ENCODE measurements at places on chromosomes 16 and 17. TPM values are rescaled to one million over a fixed set of nuclear protein-coding genes. Genes with fewer than 3 reads are reported as not detected.

GRCh38 chr17:42780851-42781638 is 635 bp downstream of the WNK4 start:
- peaks cover 27% of the 10 kb centered on the region for H3K27me3 ChIP-seq
- H3K27ac ChIP-seq = no peak overlapping the region
- H3K36me3 ChIP-seq = peaks cover 17% of the 10 kb centered on the region
- H3K4me1 ChIP-seq = peaks cover 28% of the 10 kb centered on the region

DNA sequence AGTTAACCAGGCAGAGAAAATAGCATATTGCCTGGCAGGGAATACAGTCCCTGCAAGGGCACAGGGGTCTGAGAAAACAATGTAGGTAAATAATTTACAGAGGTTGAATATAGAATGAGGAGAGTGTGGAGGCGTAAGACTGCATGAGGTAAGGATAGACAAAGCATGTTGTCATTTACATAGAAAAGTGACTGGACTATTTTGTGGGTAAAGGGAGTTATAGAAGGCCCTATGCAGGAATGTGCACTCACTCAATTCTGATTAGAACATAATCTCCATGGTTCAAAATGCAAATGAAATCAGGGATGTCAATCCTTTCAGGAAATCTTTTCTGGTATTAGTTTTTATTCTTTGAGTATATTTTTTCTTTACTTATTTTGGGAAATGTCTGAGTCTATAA is 285.7 kb upstream of the SALL1 start:
- H3K27me3 ChIP-seq = no peaks in the 10 kb centered on the region
- no peak overlapping the region for H3K27ac ChIP-seq
- peaks cover 8% of the 10 kb centered on the region for H3K4me1 ChIP-seq
- no peak overlapping the region for H3K4me3 ChIP-seq
- H3K36me3 ChIP-seq = no peaks in the 10 kb centered on the region

DNA sequence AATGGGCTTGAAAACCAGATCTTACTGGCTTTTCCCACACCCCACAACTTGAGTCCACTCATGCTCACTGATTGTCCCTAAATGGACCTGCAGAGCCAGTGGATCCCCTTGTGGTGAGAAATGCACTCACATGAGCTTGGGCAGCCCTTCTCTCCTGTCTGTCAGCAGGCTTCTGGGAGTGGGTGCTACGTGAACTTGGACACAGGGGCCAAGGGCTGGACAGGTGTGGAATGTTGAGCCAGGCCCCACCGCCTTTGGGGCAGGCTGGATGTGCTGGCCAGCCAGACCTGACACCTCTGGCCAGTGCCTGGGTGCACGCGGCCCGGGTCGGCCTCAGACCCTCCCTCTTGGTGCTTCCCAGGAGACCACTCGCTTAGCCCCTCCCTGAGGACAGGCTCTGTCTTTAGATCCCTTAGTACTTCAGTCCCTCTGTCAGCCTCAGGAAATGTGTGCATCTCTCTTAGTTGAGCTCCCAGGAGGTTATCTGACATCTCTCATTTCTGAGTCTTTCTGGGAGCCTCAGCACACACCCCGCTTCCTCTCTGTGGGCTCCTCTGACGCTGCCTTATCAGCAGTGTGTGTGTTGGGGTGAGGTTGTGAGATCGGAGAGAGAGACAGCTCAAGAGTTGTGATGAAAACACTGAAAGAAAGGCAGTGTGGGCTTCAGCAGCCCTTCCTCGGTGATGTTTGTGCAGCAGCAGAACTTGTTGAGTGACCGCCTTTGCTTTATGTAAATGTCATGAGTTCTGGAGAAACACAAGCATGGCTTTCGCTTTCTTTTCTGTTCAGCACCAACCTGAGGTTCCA is 117.0 kb downstream of the RAB11FIP4 start:
- H3K4me1 ChIP-seq = peaks cover 42% of the 10 kb centered on the region
- no peak overlapping the region for H3K4me3 ChIP-seq
- no peaks in the 10 kb centered on the region for H3K27me3 ChIP-seq
- H3K36me3 ChIP-seq = no peaks in the 10 kb centered on the region
- H3K27ac ChIP-seq = no peak overlapping the region
- DNase-seq = no peak

GRCh38 chr17:8855477-8856204 is 11.8 kb downstream of the PIK3R6 start:
- no peaks in the 10 kb centered on the region for H3K27me3 ChIP-seq
- H3K4me1 ChIP-seq = peaks cover 10% of the 10 kb centered on the region
- DNase-seq = no peak
- H3K4me3 ChIP-seq = no peak overlapping the region

DNA sequence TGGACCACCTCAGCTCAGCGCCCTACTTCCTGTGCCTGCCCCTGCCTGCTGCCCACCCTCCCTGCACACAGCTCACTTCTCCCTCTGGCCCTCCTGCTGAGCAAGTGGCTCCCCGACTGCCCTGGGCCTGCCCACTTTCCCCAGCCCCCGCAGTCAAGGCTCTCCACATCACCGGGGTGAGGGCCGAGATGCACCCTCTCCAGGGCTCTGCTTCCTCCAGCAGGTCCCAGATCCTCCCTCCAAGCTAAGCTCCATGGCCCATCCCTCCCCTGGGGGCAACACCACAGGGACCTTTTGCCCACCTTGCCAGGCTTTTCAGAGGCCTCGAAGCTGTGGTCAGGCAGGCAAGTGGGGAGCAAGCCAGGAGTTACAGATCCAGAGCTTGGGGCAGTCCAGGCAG is 820.2 kb downstream of the KCNJ18 start:
- no peak for DNase-seq
- no peaks in the 10 kb centered on the region for H3K27me3 ChIP-seq
- H3K36me3 ChIP-seq = no peaks in the 10 kb centered on the region
- no peak overlapping the region for H3K27ac ChIP-seq

SEZ6L2 gene
- total RNA-seq = 19.2 TPM

DNA sequence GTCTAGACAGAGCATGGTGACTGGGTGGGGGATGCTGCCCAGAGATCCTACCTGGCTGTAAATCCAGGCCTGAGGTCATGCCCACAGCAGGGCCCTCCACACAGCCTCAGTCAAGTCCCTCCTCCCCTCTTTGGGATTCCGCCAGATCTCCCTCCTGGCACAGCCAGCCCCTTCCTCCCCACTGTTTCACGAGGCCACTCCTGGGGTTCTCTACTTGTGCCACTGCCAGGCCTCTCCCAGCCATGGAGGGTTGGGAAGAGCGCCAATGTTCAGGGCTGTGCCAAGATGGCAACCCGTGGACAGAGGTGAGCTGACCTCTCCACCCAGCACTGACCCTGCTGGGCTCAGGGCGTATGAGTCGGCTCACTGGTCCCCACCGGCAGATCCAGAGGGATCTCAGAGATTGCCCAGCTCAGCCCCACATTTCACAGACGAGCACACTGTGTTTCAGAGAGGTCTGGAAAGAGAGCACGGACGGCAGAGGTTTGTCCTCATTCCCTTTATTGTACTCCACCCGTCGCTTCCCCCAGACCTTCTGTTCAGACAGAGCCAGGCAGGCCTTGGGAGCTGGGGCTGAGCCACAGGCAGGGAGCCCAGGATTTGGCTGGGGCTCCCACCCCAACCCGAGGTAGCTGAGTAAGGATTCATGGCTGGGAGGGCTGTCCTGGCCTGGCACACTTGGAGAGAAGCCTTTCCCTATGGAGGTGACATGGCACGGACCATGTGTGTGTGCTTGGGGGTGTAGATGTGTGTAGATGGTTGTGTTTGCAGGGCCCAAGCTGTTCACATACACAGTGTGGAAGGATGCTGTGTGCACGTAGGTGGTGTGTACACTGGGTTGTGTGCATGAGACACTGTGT is 3.5 kb upstream of the CAMKK1 start:
- H3K4me1 ChIP-seq = peaks cover 65% of the 10 kb centered on the region
- no peak overlapping the region for H3K4me3 ChIP-seq
- peak; percentile 54 for DNase-seq
- H3K27me3 ChIP-seq = no peaks in the 10 kb centered on the region
- H3K27ac ChIP-seq = peak overlapping the region; percentile 78

DNA sequence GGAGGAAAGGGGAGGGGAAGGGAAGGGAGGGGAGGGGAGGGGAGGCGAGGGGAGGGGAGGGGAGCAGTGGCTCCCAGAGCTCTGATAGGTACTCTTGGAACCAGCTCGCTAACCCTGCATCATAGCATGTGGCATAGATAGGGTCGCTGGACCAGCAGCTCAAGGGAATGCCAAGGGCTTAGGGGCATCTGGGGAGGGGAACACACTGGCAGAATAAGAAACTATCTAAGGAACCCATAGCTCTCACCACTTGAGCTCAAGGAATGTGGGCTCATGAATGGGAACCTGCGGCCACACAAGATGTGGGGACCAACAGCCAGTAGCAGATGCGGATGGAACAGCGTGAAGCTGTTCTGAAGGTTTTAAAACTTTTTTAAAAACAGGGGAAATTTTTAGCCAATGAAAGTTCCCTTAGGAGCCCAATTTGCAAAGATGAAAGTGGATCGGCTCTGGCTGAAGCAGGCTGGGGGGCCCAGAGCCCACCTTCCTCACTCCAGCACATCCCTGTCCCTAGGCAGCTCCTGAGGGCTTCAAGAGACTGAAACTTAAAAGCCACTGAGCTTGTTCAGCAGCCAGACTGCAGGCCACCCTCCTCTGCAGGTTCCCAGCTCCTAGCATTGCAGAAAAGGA is 46.9 kb downstream of the PIMREG start:
- no peak for DNase-seq
- H3K4me1 ChIP-seq = no peaks in the 10 kb centered on the region
- H3K27ac ChIP-seq = no peak overlapping the region
- H3K27me3 ChIP-seq = no peaks in the 10 kb centered on the region
- H3K36me3 ChIP-seq = no peaks in the 10 kb centered on the region

KARS1 gene
- total RNA-seq = 49.8 TPM

- H3K27me3 ChIP-seq = no peaks in the 10 kb centered on the region
- peak; percentile 52 for DNase-seq
- H3K4me3 ChIP-seq = no peak overlapping the region
Observed at GRCh38 chr16:67942200-67942509, 1.8 kb downstream of the LCAT start.

GRCh38 chr17:28570716-28571360 is 486 bp downstream of the PIGS start:
- H3K4me3 ChIP-seq = peak overlapping the region; percentile 75
- peak; percentile 45 for DNase-seq
- H3K27me3 ChIP-seq = no peaks in the 10 kb centered on the region
- peak overlapping the region; percentile 18 for H3K27ac ChIP-seq

SLC16A6 gene
- total RNA-seq = not detected

- peaks cover 67% of the 10 kb centered on the region for H3K4me1 ChIP-seq
- no peaks in the 10 kb centered on the region for H3K36me3 ChIP-seq
- no peaks in the 10 kb centered on the region for H3K27me3 ChIP-seq
- DNase-seq = no peak
- no peak overlapping the region for H3K27ac ChIP-seq
Observed at GRCh38 chr16:57475711-57476339, 10.5 kb downstream of the DOK4 start.

- H3K36me3 ChIP-seq = no peaks in the 10 kb centered on the region
- H3K4me3 ChIP-seq = no peak overlapping the region
- H3K27ac ChIP-seq = no peak overlapping the region
Observed at GRCh38 chr17:40035162-40035559, 19.0 kb downstream of the MED24 start.

GRCh38 chr17:8941980-8942622 is 23.4 kb downstream of the PIK3R5 start:
- H3K36me3 ChIP-seq = no peaks in the 10 kb centered on the region
- H3K27me3 ChIP-seq = no peaks in the 10 kb centered on the region
- H3K4me3 ChIP-seq = no peak overlapping the region
- DNase-seq = no peak
- no peak overlapping the region for H3K27ac ChIP-seq

All from body of pancreas (tissue), 4 donors.